ENCODE measurements at places on chromosomes 3 and 15. TPM values are rescaled to one million over a fixed set of nuclear protein-coding genes. Genes with fewer than 3 reads are reported as not detected.

DNA sequence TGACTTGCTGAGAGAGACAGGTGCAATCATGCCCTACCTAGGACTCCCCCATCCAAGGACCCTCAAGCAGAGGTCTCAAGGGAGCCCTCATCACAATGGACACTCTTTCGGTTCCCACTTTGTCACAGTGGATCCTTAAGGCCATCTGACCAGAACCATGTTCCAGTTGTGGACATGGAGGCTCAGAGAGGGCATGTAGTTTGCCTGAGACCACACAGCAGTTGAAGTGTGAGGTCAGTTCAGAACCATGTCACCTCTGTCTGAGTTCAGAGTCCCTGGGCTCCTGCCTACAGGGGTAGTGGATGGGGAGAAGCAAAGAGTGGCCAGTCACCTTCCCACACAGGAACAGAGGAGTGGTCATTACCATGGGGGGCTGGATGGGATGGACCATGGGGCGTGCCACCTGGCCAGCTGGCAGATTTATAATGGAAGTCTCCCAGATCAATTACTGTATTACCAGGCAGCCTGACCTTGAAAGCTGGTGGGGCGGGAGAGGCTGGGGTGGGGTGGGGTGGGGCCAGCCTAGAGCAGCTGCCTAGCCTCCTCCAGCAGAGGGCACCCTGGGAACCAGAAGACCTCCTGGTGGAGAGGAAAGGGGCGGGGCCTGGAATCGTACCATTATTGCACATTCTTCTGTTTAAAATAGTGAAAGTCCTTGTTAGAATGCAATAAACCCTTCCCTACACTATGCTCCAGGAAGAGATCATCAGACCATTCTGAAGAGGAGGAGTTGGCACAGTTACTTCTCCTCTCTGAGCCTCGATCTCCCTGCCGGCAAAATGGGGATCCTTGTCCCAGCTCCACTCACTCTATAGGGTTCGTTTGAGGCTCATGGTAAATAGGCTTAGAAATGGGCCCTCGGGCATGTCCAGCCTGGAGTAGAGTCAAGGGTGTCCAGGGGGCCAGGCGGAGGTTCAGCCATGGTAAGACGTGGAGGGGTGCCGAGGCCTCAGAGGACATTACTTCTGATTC lies 26.9 kb upstream of the LINGO1 start:
- peak; percentile 77 for DNase-seq
- H3K27ac ChIP-seq, result no peak overlapping the region
- no peaks in the 10 kb centered on the region for H3K27me3 ChIP-seq
- no peaks in the 10 kb centered on the region for H3K4me1 ChIP-seq

DNA sequence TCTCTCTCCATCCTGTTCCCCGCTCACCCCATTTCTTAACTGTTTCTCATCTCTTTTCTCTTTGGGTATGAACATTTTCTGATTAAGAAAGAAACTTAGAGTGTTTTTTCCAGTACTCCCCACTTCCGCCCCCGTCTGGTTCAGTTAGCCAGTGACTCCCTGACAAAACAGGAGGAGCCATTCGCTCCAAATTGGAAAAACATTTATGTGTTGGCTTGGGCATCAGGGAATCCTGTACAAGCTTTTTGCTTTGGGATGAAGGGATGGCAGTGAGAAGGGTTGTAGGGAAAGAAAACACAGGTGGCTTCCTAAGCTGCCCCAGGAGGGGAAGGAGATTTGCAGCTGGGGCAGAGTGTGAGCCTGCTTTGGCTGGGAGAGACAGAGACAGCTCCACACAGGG lies 47.0 kb downstream of the BOC start:
- no peaks in the 10 kb centered on the region for H3K27me3 ChIP-seq
- H3K27ac ChIP-seq, result no peak overlapping the region
- no peak for DNase-seq
- H3K36me3 ChIP-seq, result no peaks in the 10 kb centered on the region
- peaks cover 13% of the 10 kb centered on the region for H3K4me1 ChIP-seq

GRCh38 chr3:44019736-44020135 lies 221.9 kb upstream of the TOPAZ1 start:
- H3K4me1 ChIP-seq, result no peaks in the 10 kb centered on the region
- no peak overlapping the region for H3K27ac ChIP-seq
- no peak for DNase-seq

DNA sequence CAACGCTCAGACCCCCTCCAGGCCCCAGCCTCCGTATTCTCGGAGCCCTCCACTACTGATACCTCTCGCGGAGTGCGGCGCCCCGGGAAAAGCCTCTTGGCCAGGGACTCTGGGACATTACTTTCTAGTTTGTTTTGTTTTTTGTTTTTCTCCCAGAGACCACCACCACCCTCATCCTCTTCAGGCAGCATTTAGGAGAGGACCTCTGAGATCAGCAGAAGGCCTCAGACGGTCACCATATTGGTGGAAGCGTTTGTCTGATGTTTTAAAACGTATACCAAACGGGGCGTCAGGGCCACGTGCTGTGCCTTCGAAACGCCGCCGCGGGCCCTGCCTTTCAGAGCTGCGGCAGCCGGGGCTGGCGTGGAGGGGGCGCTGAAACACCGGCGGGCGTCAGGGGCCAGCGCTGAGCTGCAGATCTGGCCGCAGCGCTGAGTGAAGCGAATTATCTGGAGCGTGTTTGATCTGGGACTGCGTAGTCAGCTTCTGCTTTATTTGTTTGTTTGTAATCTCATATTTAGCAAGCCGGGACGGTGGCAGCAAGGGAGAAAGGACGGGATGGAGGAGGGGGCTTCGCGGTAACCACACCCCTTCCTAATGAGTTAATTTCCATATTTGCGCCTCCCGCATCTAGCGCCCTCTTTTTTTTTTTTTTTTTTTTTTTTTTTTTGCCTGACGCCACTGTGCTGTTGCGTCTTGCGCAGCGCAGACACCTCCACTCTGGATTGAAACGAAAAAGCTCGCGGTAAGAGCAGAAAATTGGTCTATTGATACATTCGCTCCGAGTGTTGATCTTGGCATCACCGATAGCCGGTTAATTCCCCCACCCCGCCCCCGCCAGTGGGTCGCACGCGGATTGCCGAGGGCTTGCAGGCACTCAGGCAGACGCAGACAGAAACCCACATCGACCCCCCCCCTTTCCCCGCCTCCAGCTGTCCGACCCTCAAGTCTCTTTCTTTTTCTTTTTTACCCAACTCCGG lies 14.9 kb downstream of the SOX2 start:
- H3K36me3 ChIP-seq, result no peaks in the 10 kb centered on the region
- H3K27me3 ChIP-seq, result peaks cover 35% of the 10 kb centered on the region
- no peak overlapping the region for H3K4me3 ChIP-seq
- DNase-seq, result no peak
- H3K4me1 ChIP-seq, result no peaks in the 10 kb centered on the region

DNA sequence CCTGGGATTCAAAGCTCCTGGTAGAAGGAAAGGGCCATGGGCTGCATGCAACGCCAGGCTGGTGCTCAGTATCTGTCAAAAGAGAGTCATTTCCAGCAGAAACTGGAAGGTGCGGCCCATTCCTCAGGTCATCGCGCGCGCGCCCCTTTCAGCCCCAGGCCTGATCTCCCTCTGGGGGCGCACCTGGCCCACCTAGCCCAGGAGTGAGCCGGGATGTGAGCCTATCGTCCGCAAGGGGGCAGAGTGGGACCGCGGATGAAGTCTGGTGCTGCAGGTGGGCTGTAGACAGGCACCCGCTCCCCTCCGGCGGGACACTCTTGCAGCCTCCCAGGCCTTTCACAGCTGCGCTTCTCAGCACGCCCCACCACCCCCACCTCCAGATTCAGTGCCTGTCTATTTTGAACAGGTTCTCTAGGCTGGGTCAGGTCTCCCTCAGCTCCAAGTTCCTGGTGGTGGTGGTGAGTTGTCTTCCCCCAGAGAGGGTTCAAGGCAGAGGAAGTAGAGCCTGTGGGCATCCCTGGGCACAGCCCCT lies 5.8 kb upstream of the RPL29 start:
- no peaks in the 10 kb centered on the region for H3K36me3 ChIP-seq
- H3K4me3 ChIP-seq, result no peak overlapping the region
- peaks cover 4% of the 10 kb centered on the region for H3K4me1 ChIP-seq
- no peaks in the 10 kb centered on the region for H3K27me3 ChIP-seq

- no peak overlapping the region for H3K4me3 ChIP-seq
- no peaks in the 10 kb centered on the region for H3K36me3 ChIP-seq
- DNase-seq, result no peak
Observed at GRCh38 chr3:39264053-39264452, 15.8 kb downstream of the CX3CR1 start.

DAZL gene
- not detected for total RNA-seq

SYNPR gene
- not detected for total RNA-seq

DNA sequence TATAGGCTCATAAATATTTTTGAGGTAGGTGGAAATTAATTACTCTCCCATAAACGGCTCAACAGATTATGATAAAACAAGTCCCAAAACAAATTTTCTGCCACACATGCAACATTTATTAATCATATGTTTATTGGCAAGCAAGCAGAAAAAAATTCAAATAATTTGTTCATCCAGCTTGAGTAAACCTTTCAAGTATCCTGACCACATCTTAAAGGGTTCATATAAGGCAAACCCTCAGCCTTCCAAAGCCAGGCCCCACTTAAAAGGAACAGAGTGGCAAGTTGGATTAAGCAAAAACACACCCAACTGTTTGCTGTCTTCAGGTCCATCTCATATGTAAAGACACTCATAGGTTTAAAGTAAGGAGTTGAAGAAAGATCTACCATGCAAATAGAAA lies 1042.3 kb downstream of the DIPK2A start:
- no peak overlapping the region for H3K4me3 ChIP-seq
- H3K27ac ChIP-seq, result no peak overlapping the region
- no peaks in the 10 kb centered on the region for H3K27me3 ChIP-seq
- no peak for DNase-seq
- H3K36me3 ChIP-seq, result no peaks in the 10 kb centered on the region
- H3K4me1 ChIP-seq, result no peaks in the 10 kb centered on the region

MYL3 gene
- not detected for total RNA-seq

- no peak for DNase-seq
- H3K27me3 ChIP-seq, result no peaks in the 10 kb centered on the region
- no peak overlapping the region for H3K4me3 ChIP-seq
- H3K4me1 ChIP-seq, result no peaks in the 10 kb centered on the region
Observed at GRCh38 chr3:134014270-134014669, 15.5 kb downstream of the SLCO2A1 start.

SNX33 gene
- 24.1 TPM for total RNA-seq

GRAMD2A gene
- total RNA-seq, result not detected

DNA sequence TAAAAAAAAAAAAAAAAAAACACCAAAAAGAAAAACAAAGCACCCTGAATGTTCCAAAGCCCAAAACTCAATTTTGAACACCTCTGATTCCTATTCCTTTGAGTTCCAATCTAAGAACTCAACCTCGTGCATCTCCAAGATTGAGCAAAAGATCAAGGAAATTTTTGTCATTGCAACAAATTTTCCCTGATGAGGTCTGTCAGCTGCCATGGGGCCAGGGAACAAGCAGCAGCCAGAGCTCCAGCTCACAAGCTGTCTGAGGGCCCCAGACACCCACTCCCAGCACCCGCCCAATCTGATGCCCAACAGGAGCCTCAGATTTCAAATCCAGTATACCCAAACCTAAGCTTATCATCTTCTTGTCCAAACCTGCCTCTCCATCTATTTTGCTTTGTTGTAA lies 87.6 kb upstream of the ACP3 start:
- H3K4me3 ChIP-seq, result no peak overlapping the region
- no peaks in the 10 kb centered on the region for H3K27me3 ChIP-seq
- DNase-seq, result no peak
- H3K27ac ChIP-seq, result no peak overlapping the region

- no peaks in the 10 kb centered on the region for H3K36me3 ChIP-seq
- no peak overlapping the region for H3K27ac ChIP-seq
- DNase-seq, result no peak
- no peaks in the 10 kb centered on the region for H3K27me3 ChIP-seq
Observed at GRCh38 chr3:110910346-110910955, 161.2 kb upstream of the NECTIN3 start.

DHX30 gene
- total RNA-seq, result 21.0 TPM

TRIM42 gene
- not detected for total RNA-seq

CHDH gene
- total RNA-seq, result 18.5 TPM

ACKR4 gene
- total RNA-seq, result 2.1 TPM

DNA sequence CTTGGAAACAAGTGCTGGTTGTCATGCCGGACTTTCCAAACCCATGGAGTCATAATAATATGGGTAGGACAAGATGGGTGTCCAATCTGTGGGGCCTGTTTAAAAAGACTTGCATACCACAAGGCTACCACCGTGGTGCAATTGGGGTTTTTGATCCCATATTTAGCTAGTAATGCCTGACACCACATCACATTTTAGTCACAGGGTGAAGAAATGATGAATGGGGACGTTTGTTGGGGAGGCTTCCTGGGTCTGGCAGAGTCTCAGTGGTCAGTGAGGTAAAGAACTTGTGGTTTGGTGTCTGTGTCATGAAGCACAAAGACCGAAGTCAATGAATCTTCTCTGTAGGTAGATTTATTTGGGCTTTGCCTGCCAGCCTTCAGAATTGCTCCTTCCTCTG lies 31.0 kb downstream of the P3H2 start:
- no peaks in the 10 kb centered on the region for H3K4me1 ChIP-seq
- no peak overlapping the region for H3K4me3 ChIP-seq
- H3K36me3 ChIP-seq, result no peaks in the 10 kb centered on the region
- H3K27me3 ChIP-seq, result no peaks in the 10 kb centered on the region
- no peak overlapping the region for H3K27ac ChIP-seq

- H3K4me3 ChIP-seq, result no peak overlapping the region
- H3K4me1 ChIP-seq, result no peaks in the 10 kb centered on the region
- no peak overlapping the region for H3K27ac ChIP-seq
- H3K36me3 ChIP-seq, result no peaks in the 10 kb centered on the region
- DNase-seq, result peak; percentile 5
Observed at GRCh38 chr3:126126811-126127431, 43.0 kb upstream of the SLC41A3 start.

DNA sequence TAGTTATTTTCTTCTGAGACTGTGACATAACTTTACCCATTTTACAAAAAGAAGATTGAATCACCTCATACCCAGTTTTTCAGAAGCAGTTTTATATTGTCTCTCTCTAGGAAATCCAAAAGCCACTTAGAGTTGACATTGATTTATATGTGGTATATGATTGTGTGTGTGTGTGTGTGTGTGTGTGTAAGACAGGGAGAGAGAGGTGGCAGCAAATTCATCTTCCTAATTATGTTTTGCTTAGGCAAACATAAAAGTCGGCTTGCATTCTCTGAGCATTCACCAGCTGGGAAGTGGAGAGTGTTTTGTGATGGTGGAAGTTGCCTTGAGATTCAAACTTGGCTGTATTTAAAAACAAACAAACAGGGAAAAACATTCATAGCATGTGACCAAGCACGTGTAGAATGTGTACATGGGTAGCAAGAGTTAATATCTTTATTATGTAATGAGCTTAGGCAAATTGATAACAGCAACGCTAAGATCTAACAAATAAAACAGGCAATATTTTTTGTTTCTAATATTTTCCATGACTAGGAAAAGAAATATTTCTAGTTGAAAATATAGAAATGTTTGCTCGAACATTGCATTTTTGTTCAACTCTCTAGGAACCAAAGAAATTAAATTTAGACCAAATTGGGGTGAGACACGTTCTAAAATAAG lies 64.4 kb upstream of the IGF1R start:
- no peaks in the 10 kb centered on the region for H3K27me3 ChIP-seq
- H3K36me3 ChIP-seq, result no peaks in the 10 kb centered on the region
- no peak overlapping the region for H3K27ac ChIP-seq
- H3K4me1 ChIP-seq, result no peaks in the 10 kb centered on the region
- H3K4me3 ChIP-seq, result no peak overlapping the region
- no peak for DNase-seq

GRCh38 chr3:134675726-134676256 lies 25.0 kb upstream of the KY start:
- DNase-seq, result no peak
- no peaks in the 10 kb centered on the region for H3K4me1 ChIP-seq
- no peak overlapping the region for H3K27ac ChIP-seq
- H3K27me3 ChIP-seq, result no peaks in the 10 kb centered on the region
- no peak overlapping the region for H3K4me3 ChIP-seq
- H3K36me3 ChIP-seq, result no peaks in the 10 kb centered on the region
